ENCODE measurements at places on chromosomes 12 and 14.
A peak's percentile ranks its signal among the peaks of the same experiment; 100 is the strongest.

- no peak for DNase-seq
Measured at GRCh38 chr14:20823859-20824258, 21.2 kb upstream of the RNASE1 start.

GRCh38 chr12:6981152-6982052, 10.7 kb downstream of the EMG1 start:
- no peak for DNase-seq

GRCh38 chr14:105760691-105761344, 234.4 kb downstream of the TMEM121 start:
- no peak for DNase-seq

GRCh38 chr12:9244894-9245293, 36.7 kb upstream of the PZP start:
- DNase-seq = peak; percentile 76

DNA sequence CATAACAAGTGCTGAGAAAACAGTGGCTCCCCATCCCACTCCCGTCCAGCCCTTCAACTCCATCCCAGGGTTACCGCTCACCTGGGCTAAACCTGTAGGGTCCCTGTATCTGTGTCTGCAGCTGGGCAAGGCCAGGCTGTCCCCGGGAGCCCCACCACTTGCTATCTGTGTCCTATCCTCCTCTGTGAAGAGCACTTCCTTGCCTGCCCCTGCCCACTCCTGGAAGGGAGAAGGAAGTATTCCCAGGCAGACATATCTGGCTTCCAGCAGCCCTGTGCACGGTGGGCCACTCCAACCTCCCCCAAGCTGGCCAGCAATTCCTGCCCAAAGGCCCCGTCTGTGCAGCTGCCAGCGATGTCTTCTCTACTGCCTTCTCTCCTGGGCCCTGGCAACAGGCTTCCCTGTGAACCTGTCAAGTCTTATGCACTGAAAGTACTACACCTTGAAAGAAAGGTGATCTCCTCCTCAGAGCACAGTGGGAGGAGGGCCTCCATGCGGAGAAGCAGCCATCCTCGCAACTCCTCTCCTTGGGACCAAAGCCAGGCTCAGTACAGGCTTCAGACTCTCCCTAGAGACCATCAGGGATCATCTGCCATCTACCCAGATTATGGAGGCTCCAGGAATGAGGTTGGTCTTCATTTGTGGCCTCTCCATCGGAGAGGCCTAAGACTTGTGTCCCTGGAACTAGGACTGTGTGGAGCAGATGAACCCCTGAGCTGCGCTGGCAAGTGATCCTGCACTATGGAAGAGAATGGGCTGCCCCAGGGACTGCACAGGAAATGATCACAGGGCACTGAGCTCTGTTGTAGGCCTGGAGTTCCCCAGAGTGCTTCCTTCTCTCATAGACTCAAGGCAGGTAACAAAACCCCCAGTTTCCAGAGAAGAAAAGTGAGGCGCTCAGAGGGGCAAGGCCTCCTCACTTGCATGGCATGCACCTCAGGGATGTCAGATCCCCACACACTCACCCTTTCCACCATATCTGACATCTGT, 663.6 kb downstream of the BCL11B start:
- no peak for DNase-seq
